Stimulated activated memory B cell treated with anti-CD40 and anti-IgM and Interleukin-4, amounts not matched to agents 10 μg/mL and 1 μg/mL and 100 μg/mL, for 72 hours (primary cell): ENCODE measurements at places on chromosomes 4 and X.

- no peak for ATAC-seq
Observed at GRCh38 chr4:82201805-82202641, 171.8 kb downstream of the HNRNPD start.

- ATAC-seq = no peak
Observed at GRCh38 chrX:137212078-137212632, 178.4 kb upstream of the GPR101 start.

DNA sequence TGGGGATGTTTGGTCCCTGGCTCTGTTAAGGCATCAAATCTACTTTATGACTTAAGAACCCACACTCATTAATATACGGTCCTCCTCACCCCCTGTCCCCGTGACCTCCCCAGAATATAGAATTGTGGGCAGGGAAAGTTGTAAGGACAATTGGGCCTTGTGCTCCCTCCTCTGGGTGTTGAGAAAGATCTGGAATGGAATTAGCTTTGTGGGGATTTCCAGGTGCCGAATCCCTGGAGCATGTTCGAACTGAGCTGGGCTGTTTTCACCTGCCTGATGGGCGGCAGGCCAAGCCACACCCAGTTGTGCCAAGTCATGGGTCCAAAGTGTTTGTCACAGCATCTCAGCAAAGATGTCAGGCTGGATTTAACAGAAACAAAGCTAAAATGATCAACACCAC is 349.3 kb upstream of the KLF3 start:
- no peak for ATAC-seq

DNA sequence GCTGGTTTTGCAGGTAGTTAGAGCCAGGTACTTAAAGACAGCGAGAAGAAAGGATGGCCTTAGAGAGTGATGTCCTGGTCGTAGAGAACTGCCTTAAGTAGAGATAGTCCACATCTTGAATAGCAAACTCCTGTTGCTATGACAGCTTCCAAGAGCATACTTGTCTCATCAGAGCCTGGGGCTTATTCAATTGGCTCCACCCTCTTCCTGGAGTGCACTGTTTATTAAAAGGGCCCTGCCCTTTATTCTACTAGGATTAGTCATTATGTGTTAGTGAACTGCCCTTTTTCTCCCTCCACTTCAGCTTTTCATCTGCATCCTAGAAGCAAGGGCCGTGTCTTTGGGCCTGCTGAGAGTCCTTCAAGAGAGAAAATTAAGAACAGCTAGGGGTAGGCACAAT is 94.5 kb upstream of the EOLA2 start:
- no peak for ATAC-seq

DNA sequence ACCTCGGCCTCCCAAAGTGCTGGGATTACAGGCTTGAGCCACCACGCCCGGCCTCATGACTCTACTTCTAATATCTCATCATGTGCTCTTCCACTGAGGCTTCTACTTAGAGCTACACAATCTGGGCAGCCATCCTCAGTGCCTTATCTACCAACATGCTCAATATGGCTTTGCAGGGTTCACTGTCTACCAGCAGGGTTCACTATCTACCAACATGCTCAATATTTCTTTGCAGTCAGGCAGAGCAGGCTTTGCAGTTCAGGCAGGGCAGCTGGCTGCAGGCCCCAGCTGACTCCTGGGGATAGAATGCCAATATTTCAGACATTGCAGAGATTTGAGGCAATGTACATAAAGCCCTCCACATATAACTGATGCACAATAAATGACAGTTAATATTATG is 47.5 kb downstream of the PKD2 start:
- ATAC-seq = no peak

GRCh38 chr4:168557658-168558057 is 60.8 kb downstream of the PALLD start:
- ATAC-seq = no peak

GRCh38 chr4:141027421-141027820 is 105.8 kb downstream of the RNF150 start:
- ATAC-seq = no peak

DNA sequence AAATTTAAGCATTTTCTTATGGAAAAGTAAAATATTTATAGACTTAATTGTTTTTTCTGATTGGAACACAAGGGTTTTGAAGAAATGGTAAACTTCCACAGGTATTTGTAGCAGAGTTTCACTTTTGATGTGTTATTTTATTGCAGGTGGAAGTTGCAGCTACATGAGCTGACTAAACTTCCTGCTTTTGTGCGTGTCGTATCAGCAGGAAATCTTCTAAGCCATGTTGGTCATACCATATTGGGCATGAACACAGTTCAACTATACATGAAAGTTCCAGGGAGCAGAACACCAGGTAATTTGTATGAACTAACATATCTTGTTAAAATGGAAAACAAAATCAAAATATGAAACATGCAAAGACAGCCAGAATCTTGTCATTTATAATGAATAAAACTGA is 117.4 kb downstream of the DIPK2B start:
- no peak for ATAC-seq

- peak; percentile 59 for ATAC-seq
Observed at GRCh38 chr4:38769857-38770256, 12.9 kb downstream of the TLR10 start.

GRCh38 chr4:113276464-113277170 is 227.2 kb downstream of the ANK2 start:
- no peak for ATAC-seq

DNA sequence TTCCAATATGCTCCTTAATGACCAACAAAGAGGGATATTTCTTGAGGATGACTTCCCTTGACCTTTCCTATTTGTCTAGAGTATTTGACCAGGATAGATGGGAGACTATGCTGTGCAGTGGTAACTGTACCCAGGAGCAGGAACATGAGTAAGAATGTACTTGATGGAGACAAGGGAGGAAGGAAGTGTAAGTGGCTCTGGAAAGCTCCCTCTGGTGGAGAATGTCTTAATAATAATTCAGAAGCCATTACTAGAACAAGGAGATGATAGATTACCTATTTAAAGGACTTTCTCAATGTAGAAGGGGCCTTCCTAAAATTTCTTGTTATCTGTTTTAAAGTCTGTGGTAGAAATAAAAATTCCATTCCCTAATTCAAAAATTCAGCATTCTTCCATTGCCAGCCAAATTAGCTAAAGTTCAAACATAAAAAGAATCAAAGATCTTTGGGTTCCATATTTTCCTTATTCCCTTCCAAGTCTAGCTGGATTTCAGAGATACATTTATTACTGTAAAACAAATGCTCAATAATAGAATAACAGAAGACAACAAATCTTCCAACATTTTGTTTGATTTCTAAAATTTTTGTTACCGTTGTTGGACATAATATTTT is 83.8 kb downstream of the GRID2 start:
- ATAC-seq = no peak

GRCh38 chr4:115219862-115220261 is 106.4 kb upstream of the NDST4 start:
- no peak for ATAC-seq

DNA sequence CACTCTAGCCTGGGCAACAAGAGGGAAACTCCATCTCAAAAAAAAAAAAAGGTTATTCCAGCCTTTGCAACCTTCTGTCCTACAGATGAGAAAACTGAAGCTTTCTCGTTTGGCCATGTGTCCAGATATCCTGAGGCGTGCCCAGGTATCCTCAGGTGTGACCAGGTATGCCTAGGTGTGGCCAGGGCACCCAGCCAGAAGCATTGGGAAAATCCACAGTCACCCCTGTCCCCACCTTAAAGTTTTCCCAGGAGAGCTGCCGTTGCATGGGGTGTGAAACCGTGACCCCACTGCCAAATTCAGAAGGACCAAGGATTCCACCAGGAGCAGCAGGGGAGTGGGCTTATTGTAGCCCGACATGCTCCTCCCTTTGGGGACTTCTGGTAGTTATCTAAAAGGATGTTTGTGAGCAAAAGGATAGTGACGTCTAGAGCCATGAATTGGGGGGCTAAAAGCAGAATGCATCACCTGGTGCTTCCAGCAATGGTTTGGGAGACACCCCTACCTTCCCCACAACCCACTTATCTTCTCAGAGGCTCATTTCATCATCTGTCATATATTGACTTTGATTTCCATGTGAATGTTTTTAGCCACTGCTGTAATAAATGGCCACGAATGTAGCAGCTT is 4.0 kb upstream of the DHRSX start:
- no peak for ATAC-seq

DNA sequence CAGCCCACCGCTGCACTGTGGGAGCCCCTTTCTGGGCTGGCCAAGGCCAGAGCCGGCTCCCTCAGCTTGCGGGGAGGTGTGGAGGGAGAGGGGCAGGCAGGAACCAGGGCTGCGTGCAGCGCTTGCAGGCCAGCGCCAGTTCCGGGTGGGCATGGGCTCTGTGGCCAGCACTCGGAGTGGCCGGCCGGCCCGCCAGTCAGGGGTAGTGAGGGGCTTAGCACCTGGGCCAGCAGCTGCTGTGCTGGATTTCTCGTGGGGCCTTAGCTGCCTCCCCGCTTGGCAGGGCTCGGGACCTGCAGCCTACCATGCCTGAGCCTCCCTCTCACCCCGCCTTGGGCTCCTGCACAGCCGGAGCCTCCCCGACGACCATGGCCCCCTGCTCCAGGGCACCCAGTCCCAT is 45.2 kb downstream of the RXFP1 start:
- no peak for ATAC-seq

- no peak for ATAC-seq
Observed at GRCh38 chr4:154082760-154083535, 294.1 kb upstream of the SFRP2 start.

GRCh38 chr4:123399627-123400358 is 3.2 kb downstream of the SPRY1 start:
- no peak for ATAC-seq

GRCh38 chr4:175480404-175480803 is 331.7 kb downstream of the GPM6A start:
- no peak for ATAC-seq

- no peak for ATAC-seq
Observed at GRCh38 chrX:68922013-68922412, 93.2 kb downstream of the EFNB1 start.

GRCh38 chrX:69262036-69262936 is 97.0 kb upstream of the PJA1 start:
- ATAC-seq = no peak

DNA sequence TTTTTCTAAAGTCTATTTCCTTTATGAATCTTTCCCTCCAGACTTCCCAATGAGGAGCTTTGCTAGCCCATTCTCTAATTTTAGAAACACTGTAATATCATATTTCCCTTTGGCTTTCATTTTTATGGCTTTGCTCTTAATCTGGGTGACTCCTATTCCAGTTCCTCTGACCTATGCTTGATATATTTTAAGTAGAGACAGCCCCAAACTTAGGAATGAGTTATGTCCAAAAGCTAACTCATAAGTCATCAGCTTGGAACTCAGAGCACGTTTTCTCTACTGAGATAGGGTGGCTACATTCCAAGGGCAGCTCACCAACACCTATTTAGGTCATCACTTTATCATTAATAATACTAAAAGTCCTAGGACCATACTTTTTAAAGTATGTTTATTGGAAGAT is 77.8 kb downstream of the OR13H1 start:
- no peak for ATAC-seq

- no peak for ATAC-seq
Observed at GRCh38 chr4:138562544-138562991, 320.4 kb upstream of the SLC7A11 start.

DNA sequence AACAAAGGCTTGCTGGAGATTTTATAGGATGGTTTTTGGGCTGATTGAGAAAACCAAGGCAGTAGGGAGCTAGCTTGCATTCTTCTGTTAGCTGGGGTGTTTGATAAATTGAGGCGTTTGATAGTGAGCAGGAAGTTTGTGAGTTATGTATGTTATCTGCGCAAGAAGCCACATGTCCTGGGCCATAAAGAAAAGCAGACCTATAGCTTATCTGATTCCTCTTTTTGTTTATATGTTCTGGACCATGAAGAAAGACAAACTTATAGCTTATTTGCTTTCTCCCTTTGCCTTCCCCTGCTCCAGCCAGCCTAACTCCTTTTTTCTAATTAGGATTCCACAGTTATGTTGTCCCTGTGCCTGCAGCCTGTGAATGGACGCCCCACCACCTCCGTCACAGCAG is 9.2 kb downstream of the HNRNPH2 start:
- ATAC-seq = no peak

- ATAC-seq = no peak
Observed at GRCh38 chr4:32661229-32661628, 1941.1 kb downstream of the PCDH7 start.

DNA sequence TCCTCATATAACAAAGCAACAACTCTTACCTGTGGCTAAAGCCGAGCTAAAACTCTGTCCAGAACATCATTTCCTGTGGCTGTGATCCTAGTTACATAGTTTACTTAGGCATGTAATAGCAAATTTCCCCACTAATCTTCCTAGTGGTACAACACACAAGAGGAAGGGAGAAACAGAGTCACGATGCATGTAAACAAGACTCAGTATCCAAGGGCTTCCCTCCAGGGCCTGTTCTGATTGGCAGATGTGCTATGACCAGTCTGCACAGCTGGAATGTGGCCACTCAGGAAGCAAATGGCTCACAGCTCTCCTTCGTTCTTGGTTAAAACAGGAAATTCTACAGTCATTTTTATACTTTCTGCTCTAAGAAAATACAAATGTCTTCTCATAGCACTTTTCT is 49.2 kb upstream of the PRSS48 start:
- ATAC-seq = no peak

- ATAC-seq = no peak
Observed at GRCh38 chr4:41877020-41877796, 58.0 kb upstream of the TMEM33 start.

DNA sequence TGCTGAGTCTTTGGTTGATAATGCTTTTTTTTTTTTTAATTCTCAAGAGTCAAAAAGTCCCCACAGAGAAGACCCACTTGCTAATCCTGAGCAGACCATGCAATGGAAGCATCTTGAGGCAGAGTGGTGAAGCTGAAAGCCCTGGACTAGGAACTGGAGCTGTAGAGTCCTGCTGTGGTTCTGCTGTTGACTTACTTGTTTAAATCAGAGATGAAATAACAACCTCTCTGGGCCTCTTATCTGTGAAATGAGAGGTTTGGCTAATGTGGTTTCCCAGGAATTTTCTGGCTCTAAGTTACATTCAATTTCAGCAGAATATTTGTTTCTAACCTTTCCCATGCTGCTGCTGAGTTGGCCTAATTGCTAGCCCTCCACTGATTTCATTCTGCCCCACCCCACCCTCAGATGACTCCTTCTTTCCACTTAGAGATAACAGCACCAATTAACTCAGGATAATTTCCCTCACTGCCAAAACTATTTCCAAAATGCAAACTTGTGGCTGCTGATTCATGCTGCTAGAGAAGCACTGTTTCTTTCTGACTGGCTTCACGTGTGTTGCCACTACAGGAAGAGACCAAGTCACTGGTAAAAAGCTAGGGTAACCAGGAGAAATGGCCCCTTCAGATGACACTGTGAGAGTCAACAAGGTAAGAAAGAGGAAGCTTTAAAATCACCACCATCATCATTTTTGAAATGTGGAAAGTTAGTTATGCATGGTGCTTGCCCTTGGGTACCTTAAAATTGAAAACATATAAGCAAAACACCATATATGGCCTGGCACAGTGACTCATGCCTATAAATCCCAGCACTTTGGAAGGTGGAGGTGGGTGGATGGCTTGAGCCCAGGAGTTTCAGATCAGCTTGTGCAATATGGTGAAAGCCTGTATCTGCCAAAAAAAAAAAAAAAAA is 326.4 kb downstream of the DCHS2 start:
- peak; percentile 66 for ATAC-seq

GRCh38 chr4:155399974-155400697 is 23.4 kb upstream of the MAP9 start:
- no peak for ATAC-seq

- ATAC-seq = no peak
Observed at GRCh38 chrX:29826742-29827141, 388.6 kb upstream of the MAGEB2 start.
